ENCODE measurements at places on chromosomes 2 and 18. TPM values are rescaled to one million over a fixed set of nuclear protein-coding genes. Genes with fewer than 3 reads are reported as not detected.

MOGAT1 gene
- not detected for total RNA-seq

FOXI3 gene
- total RNA-seq = not detected

TMEM247 gene
- not detected for total RNA-seq

ARHGAP15 gene
- not detected for total RNA-seq

EML6 gene
- 2.0 TPM for total RNA-seq

SMYD5 gene
- total RNA-seq = 15.0 TPM
